ENCODE measurements at places on chromosomes 2 and 18.

DNA sequence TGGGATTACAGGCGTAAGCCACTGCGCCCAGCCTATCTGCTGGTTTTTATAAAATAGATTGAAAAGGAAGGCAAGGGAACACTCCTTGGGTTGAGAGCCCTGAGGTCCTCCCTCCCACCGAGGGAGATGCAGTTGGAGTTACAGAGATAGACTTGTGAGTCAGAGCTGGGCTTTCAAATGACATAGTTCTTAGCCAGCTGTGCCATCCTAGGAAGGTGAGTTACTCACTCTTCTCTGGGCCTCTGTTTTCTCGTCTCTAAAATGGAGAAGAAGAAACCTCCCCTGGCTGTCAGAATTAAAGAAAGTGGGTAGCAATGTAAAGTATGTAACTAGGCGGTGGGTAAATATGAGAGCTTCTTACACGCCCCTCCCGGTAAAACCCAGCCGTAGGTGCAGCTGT lies 2.4 kb downstream of the LRRFIP1 start:
- no peak for DNase-seq

- DNase-seq = no peak
Observed at GRCh38 chr2:145332210-145332898, 812.4 kb upstream of the ZEB2 start.

DNA sequence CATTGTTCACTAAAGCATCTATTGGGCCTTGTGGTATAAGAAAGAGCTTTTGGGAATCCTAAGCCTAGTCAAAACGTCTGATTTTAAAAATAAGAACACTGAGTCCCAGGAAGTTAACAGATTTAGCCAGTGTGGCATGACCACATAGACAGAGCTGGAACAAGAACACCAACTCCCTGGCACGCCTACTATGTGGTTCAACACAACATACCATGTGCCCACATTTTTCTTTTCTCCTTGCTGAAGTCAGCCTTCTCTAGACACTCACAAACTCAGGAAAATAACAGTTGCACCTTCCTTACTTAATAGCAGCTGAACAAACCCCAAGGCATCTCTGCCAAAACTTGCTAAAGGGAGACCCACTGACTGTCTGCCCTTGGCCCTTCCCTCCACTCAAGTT lies 124.8 kb downstream of the C1D start:
- DNase-seq = no peak

DNA sequence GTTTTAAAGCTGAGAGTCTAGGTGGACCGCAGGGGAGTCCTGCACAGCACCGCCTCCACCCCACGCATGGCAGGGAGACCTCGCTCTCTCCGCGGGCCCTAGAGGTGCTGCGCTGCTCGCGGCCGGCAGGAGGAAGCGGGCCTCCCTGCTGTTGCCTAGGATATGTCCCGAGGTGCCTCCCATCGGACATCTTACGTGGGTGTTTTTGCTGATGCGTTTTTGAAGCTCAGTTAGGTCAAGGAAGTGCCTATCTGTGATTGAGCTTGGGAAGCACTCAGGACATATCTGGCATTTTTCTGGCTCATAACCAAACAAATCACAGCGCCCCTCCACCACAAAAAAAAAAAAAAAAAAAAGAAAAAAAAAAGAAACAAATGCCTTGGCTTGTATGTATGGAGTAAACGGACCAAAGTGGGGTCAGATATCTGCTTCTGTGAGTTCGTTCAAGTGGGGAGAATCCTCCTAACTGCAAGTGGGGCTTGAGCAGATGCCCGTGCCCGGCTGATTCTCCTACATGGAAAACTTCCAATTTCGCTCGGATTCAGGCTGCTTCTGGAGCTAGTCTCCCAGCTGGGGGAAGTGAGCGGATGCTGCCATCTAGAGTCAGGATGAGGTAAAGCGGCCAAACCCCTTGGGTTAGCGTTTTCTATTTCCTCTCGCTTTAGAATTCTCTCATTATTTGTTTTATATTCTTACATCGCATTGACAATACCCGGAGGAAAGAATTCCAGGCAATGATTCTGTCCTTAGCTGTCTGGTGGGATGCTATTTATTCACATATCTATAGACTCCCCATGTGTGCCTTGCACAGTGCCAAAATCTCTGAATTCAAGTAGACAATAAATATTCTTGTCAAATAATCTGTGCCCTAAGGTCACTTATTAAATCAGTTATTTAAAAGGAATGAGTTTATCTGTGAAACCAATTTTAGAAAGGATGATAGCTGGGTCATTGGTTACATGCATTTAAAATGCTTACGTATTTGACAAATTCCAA lies 95.3 kb downstream of the CD8B2 start:
- DNase-seq = peak; percentile 81

- DNase-seq = no peak
Observed at GRCh38 chr2:221480163-221480562, 91.9 kb downstream of the EPHA4 start.

DNA sequence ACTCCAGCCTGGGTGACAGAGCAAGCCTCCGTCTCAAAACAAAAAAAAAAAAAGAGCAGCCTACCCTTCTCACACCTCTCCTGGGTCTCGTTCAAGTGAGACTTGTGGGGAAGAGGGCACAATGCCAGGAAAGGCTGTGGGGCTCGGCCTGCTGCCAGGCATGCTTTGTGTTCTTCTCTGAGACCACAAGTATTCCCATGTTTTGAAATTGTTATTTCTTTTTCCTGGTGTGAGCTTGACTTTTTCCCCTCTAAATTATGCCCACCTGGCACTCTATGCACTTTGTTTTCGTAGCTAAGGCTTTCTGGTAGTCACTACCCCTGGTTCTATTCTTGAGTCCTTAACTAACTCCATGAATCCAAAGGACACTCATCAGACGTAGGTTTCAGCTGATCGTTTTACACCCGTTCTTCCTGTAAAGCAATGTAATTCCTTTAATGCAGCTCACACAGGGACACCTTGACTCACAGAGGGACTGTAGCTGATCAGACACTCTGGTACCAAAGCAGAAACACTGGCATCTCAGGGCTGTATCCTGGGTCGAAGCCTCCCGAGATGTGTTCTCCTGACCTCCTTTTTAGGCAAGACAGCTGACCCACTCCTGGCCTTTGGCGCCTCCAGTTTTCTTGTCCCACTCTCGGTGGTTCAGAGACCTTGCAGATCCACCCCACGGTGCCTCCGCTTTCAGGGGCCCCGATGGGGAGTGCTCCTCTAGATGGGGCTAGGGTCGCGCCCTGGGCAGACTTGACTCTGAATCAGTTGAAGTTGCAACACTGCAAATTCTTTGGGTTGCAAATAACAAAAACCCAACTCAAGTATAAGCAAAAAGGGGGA lies 193.3 kb upstream of the AGAP1 start:
- DNase-seq = no peak

GRCh38 chr2:10764896-10765295 lies 43.5 kb downstream of the ATP6V1C2 start:
- DNase-seq = peak; percentile 10

GRCh38 chr2:175806125-175806490 lies 196.0 kb downstream of the LNPK start:
- no peak for DNase-seq

- DNase-seq = no peak
Observed at GRCh38 chr2:74646201-74646600, 1.9 kb downstream of the M1AP start.

DNA sequence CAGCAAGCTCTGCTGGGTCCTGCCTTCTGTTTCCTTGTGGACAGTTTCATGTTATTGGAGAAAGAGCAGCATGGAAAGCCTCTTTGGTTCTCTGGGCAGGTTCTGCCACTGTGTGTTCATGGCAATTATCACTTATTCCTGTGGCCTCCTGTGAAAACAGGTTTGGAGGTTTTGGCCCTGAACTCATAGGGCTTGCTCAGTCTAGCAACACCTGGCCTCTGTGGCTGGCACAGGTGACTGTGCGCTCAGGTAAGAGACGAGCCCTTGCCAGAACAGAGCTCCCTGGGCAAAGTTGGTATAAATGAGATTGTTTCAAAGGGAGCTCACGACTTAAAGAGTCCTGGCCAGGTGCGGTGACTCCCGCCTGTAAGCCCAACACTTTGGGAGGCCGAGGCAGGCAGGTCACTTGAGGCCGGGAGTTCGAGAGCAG lies 5.7 kb downstream of the CEP68 start:
- no peak for DNase-seq

- no peak for DNase-seq
Observed at GRCh38 chr2:119647440-119648169, 31.4 kb upstream of the TMEM177 start.

DNA sequence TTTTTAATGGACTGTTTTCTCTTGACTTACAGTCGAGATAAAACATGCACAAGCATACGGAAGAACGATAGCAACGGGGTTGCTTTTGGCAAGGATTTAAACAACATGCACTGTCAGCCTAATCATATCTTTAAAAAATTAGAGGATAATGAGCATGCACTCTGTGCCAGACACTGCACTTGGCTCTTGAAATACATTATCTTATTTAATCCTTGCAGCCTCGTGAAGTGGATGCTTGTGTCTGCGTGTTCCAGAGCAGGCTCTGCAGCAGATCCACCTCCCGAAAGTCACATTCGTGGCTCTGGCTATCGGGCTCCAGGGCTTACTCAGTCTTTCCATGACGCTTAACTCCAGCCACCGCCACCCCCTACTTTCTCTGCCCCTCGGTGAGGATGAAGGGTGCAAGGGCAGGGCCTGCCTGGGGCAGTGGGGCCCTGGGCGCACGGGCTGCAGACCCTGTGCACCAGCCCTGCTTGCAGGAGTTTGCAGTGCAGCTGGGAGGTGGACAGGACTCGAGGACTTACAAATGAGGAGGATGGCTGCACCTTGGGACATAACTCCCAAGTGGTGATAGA lies 61.7 kb downstream of the ACKR3 start:
- DNase-seq = no peak

DNA sequence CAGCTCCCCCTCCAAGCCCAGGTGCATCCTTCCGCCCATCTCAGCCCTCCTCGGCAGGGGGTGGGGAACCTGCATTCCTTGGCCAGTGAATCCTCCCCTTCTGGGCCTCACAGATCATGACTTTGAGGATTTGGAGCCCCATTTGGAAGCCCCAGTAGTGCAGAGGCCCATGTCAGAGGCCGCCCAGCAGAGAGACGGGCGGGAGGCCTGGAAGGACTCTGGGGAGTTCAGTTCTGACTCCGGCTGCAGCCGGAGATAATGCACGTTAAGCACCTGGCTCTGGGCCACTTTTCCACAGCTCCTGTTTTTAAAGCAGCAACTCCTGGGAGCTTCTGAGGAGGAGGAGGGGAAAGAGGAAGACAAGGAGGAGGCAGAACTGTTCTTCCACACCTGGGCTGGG lies 14.9 kb downstream of the ATOH8 start:
- peak; percentile 87 for DNase-seq

DNA sequence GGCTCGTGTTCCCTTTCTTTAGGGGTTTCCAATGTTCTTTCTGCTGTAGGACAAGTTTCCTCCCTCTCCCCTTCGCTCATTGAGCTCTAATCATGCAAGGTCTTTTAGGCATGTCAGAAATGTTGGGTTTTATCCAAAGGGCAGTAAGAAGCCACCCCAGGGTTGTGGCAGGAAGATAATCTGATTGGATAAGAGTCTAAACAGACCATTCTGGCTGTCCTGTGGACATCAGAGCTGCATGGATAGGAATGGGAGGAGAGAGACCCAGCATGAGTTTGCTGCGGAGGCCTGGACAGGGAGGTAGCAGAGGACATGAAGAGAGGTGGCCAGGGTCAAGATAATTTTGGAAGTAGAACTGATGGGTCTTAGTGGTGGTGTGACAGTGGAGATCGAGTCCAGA lies 88.2 kb downstream of the ACKR3 start:
- DNase-seq = no peak

DNA sequence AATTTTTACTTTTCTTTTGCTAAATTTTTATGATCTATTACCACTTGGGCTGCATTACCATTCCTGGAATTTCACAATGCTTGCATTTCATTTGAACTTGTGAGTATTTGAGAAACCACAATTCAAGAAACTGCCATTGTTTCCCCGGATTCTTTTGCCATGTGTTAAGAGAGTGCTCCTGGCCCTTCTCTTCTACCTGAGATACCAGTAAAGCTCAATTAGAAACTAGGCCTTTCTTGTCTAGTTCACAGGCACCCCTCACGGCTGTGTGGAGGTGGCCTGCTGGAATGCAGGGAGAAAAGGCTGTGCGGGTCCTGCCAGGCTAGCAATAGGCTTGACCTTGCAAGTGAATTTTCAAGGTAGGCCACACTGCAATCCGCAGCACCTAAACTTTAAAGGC lies 40.8 kb downstream of the ZEB2 start:
- no peak for DNase-seq

- no peak for DNase-seq
Observed at GRCh38 chr2:192585418-192585817, 390.7 kb upstream of the TMEFF2 start.

- no peak for DNase-seq
Observed at GRCh38 chr2:96209011-96209728, 543 bp upstream of the STARD7 start.

DNA sequence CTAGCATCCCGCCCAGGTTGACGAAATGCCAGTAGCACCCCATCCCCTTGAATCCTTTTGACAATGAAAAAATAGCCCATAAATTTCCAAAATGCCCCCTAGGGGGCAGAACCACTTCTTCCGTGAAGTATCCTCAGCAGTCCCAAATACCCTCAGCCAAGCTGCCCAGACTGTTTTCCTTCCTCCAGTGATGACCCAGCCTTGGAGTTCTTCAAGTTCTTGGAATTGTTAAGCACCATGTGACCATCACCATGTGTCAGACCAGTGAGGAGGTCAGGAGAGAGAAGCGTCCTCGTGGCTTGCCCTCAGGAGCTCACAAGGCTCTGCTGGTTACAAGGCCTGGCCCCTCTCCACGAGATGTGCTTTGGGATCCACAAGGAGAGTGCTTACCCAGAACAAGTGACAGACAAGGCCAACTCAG lies 1.4 kb upstream of the SLC23A3 start:
- peak; percentile 72 for DNase-seq

DNA sequence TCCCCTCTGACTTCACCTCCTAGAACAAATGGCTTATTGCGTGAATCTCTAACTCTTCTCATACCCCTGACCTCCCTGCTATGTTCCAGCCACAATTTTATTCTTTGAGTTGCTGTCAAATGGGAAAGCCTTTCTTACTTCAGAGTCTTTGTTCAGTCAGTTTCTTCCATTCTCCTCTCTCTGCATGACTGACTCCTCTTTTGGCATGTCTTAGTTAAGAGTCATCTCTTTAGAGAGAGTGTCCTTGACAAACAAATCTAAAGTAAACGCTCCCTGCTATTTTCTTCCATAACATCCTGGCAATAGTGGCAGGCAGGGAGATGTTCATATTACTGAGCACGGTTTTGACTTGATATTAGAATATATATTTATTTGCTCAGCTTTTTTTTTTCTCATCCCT lies 170.7 kb upstream of the ERBB4 start:
- no peak for DNase-seq

DNA sequence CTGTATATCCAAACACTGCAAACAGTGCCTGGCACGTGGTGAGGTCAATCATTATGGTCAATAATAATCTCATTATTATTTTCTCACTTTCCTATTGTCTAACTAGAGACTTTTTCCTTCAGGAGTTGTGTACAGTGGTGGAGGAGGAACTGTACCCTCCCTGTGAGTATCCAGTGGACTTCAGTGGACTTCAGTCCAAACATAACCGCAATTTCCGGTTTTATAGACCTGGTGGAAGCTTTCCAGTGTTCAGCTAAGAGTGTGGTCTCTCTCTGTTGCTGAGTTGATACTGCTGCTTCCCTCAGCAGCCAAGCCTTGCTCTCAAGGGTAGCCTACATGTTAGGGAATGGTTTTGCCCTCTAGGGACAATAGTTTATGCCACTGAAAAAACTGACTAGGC lies 447.1 kb downstream of the TMEM182 start:
- DNase-seq = no peak

GRCh38 chr2:123791684-123792083 lies 233.4 kb upstream of the CNTNAP5 start:
- DNase-seq = no peak
